Left cardiac atrium (tissue), 4 donors: ENCODE measurements at places on chromosomes 12 and 14. TPM values are rescaled to one million over a fixed set of nuclear protein-coding genes. Genes with fewer than 3 reads are reported as not detected.

Gene EFS
- total RNA-seq: 10.3 TPM

Gene PIK3C2G
- not detected for total RNA-seq

Gene FSCB
- not detected for total RNA-seq

Gene GIT2
- total RNA-seq: 35.3 TPM

Gene FICD
- 6.3 TPM for total RNA-seq

Gene RBM25
- 32.0 TPM for total RNA-seq

Gene SLC7A7
- 12.0 TPM for total RNA-seq

Gene HPD
- 2.9 TPM for total RNA-seq

Gene ATG2B
- total RNA-seq: 12.4 TPM

Gene RAD9B
- total RNA-seq: 3.1 TPM

Gene CCDC196
- not detected for total RNA-seq

Gene EXD2
- total RNA-seq: 17.1 TPM

Gene KRAS
- 14.9 TPM for total RNA-seq

Gene POTEM
- total RNA-seq: not detected

Gene PIWIL1
- total RNA-seq: not detected

Gene PLEK2
- 0.35 TPM for total RNA-seq

Gene MLXIP
- 30.8 TPM for total RNA-seq

Gene VDR
- 0.74 TPM for total RNA-seq

Gene KRT73
- not detected for total RNA-seq

Gene LIN7A
- 13.6 TPM for total RNA-seq

Gene UBE3B
- total RNA-seq: 40.4 TPM

Gene PIANP
- total RNA-seq: 0.18 TPM

Gene CFAP251
- 0.77 TPM for total RNA-seq

Gene APOF
- total RNA-seq: not detected

Gene TAS2R7
- total RNA-seq: not detected

Gene PLEKHG3
- 29.4 TPM for total RNA-seq

Gene GPR162
- 8.4 TPM for total RNA-seq

Gene GPD1
- total RNA-seq: 150 TPM

Gene REM2
- 0.12 TPM for total RNA-seq

Gene CLEC4D
- total RNA-seq: 0.21 TPM

Gene TRIP11
- total RNA-seq: 54.2 TPM

Gene KLHL33
- total RNA-seq: 0.77 TPM

Gene EXOC5
- total RNA-seq: 56.5 TPM

Gene CD4
- total RNA-seq: 24.2 TPM

Gene TAS2R50
- 0.29 TPM for total RNA-seq

Gene KLC1
- 139 TPM for total RNA-seq

Gene MYL2
- total RNA-seq: 92.7 TPM

Gene PACS2
- total RNA-seq: 55.8 TPM

Gene IGF1
- 75.9 TPM for total RNA-seq

Gene PKP2
- 148 TPM for total RNA-seq

Gene FAM90A1
- total RNA-seq: 0.62 TPM

Gene LGR5
- total RNA-seq: 0.10 TPM

Gene MANSC4
- total RNA-seq: not detected

Gene IL26
- total RNA-seq: not detected

Gene LYZ
- 23.1 TPM for total RNA-seq

Gene MED6
- total RNA-seq: 16.7 TPM

Gene ZNF891
- 1.3 TPM for total RNA-seq

Gene CHURC1
- 97.4 TPM for total RNA-seq

Gene MYRFL
- 0.65 TPM for total RNA-seq

Gene FGD6
- total RNA-seq: 16.3 TPM

Gene NABP2
- total RNA-seq: 19.4 TPM

Gene ARHGEF25
- total RNA-seq: 13.7 TPM
